Hematopoietic multipotent progenitor cell treated with erythropoietin and hydrocortisone succinate and interleukin-3 and kit ligand, for 6 days (in vitro differentiated cells): ENCODE measurements at places on chromosomes 6 and 20.

- DNase-seq: no peak
Measured at GRCh38 chr6:169813969-169814368, 62.5 kb downstream of the ERMARD start.

- DNase-seq: no peak
Measured at GRCh38 chr20:19259141-19259591, 46.7 kb downstream of the SLC24A3 start.

- DNase-seq: no peak
Measured at GRCh38 chr6:169189182-169189581, 64.5 kb downstream of the THBS2 start.

DNA sequence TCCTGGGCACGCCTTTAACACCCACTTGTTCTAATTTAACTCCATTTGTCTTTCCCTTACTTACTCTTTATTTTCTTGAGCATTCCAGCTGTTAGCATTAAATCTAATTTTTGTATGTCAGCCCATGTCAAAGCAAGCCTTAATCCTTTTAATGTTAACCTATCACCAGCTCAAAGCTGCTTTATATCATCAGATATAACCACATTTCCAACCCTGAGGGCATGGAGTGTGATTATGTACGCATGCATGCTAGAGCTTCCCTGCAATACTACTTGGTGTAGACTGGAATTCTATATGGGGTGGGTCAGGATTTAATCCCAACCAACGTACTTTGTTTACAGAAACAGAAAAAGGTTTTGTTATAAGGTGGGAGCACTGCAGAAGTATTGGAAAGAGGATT is 139.4 kb upstream of the HMGN3 start:
- DNase-seq: no peak

GRCh38 chr6:5468586-5468985 is 207.3 kb downstream of the FARS2 start:
- no peak for DNase-seq

- no peak for DNase-seq
Measured at GRCh38 chr6:102759415-102759814, 1365.9 kb downstream of the GRIK2 start.

DNA sequence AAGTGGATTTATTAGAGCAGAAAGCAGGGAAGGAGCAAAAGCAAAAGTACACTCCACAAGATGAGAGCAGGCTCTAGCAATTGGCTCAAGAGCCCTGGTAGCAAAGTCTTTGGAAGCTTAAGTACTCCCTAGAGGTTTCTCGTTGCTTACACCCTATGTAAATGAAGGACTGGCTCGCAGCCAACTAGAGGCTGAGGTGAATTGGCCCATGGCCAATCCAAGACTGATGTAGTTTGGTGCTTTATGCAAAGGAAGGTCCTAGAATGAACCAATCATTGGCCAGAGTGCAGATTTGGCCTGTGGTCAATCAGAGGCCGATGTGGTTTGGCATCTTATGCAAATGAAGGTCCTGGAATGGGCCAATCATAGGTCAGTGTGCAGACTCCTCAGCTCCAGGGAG is 191.3 kb upstream of the ARID1B start:
- DNase-seq: peak; percentile 38

GRCh38 chr6:158253248-158253647 is 59.0 kb upstream of the TULP4 start:
- no peak for DNase-seq

- no peak for DNase-seq
Measured at GRCh38 chr20:50694379-50695134, 3.2 kb upstream of the RIPOR3 start.

DNA sequence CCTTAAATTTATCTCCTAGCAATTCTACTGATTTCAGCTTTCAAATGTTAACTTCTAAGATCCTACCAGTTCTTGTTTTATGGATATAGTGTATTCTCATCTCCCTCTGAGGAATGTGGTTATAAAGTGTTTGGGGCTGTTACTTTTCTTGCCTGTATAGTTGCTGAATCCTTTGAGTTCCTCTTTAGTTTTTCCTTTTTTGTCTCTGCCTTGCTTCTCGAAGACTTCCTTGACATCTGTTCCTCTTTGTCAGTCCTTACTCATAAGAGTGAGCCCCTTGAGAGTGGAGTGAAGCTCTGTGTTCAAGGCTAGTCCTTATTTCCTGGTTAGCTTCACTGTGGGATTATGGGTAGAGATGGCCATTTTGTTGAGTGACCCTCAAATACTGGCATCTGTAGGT is 84.6 kb downstream of the ELOVL4 start:
- no peak for DNase-seq

DNA sequence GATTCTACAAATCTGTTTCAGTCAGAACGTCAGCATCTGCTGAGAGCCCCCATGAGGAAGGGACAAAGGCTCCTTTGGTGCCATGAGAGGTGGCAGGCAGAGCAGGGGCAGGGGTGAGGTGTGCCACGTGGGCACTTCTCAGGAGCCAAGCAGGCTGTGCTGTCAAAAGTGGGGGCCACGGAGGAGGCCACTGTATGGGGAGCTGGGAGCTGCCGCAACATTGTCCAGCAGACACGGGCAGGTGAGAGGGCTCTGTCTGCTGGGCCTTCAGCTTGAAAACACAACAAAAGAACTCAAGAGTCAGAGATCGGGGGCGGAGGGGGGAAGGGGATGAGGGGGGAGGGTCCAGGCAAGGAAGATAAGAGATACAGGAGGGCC is 21.6 kb upstream of the FOXP4 start:
- DNase-seq: no peak
